ENCODE measurements at places on chromosomes 4 and X. TPM values are rescaled to one million over a fixed set of nuclear protein-coding genes. Genes with fewer than 3 reads are reported as not detected.

- H3K4me1 ChIP-seq: no peaks in the 10 kb centered on the region
- no peaks in the 10 kb centered on the region for H3K36me3 ChIP-seq
- H3K27me3 ChIP-seq: peaks cover 13% of the 10 kb centered on the region
- H3K27ac ChIP-seq: no peak overlapping the region
- no peak overlapping the region for H3K4me3 ChIP-seq
Measured at GRCh38 chr4:57093845-57094831, 16.0 kb downstream of the IGFBP7 start.

GRCh38 chr4:102493794-102494193, 7.4 kb upstream of the NFKB1 start:
- DNase-seq: no peak
- no peaks in the 10 kb centered on the region for H3K4me1 ChIP-seq
- H3K4me3 ChIP-seq: no peak overlapping the region

DNA sequence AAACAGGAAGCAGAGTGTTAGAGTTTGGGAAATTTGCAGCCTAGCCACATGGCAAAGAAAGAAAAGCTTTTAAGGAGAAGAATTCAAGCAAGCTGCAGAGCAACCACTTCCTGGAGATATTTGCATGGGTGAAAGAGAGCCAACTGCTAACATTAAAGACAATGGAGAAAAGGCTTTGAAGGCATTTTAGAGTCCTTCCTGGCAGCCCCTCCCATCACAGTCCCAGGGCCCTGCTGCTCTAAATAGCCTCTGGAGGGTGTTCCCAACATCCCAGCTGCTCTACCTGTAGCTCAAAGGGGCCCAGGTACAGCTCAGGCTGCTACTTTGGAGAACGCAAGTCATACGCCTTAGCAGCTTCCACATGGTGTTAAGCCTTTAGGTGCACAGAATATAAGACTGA, 235.9 kb upstream of the FMR1 start:
- H3K27me3 ChIP-seq: no peaks in the 10 kb centered on the region
- H3K4me1 ChIP-seq: no peaks in the 10 kb centered on the region

GRCh38 chrX:52352551-52352950, 16.3 kb upstream of the XAGE2 start:
- DNase-seq: no peak
- H3K27ac ChIP-seq: no peak overlapping the region
- no peaks in the 10 kb centered on the region for H3K4me1 ChIP-seq

DNA sequence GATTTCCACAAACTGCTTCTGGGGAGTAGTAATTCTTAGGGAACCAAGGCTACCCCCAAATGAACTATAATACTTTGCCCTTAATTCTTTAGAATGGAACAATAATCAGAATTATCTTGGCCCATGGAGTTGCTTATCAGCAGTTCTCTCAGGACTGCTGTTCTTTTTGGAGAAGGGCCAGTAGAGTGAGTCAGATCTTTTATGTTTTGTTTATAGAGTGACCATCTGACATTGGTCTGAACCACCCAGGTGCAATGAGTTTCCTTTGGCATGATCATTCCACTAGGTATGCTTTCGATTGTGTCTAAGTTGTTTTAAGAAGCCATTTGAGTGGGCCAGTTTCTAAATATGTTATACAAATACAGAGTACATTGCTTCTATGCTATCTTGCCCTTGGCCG, 31.8 kb downstream of the PRRG1 start:
- no peaks in the 10 kb centered on the region for H3K4me1 ChIP-seq
- no peaks in the 10 kb centered on the region for H3K36me3 ChIP-seq
- no peak for DNase-seq
- H3K27ac ChIP-seq: no peak overlapping the region
- H3K4me3 ChIP-seq: no peak overlapping the region
- H3K27me3 ChIP-seq: no peaks in the 10 kb centered on the region

GRCh38 chr4:73855406-73855805, 2.3 kb downstream of the PF4V1 start:
- peaks cover 18% of the 10 kb centered on the region for H3K27me3 ChIP-seq
- DNase-seq: no peak
- H3K4me1 ChIP-seq: no peaks in the 10 kb centered on the region
- H3K4me3 ChIP-seq: no peak overlapping the region

DNA sequence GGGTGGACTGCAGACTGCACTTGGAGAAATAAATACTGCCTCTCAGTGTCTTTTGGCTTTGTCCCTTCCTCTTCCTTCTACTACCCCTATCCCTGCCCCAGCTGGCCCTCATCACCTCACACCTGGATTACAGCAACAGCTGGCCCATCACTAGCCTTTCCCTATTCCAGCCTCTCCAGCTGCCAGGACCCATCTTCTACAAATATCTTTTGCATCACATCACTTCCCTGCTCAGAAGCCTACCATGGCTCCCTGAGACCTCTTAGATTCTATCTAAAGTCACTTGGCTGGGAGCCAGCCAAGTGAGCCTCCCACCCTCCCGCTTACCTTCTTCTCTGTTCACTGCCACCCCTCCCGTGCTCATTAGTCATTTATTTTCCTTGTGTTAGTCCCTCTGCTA, 66.8 kb downstream of the TSC22D3 start:
- peaks cover 4% of the 10 kb centered on the region for H3K27me3 ChIP-seq
- H3K4me1 ChIP-seq: peaks cover 30% of the 10 kb centered on the region
- DNase-seq: no peak
- no peak overlapping the region for H3K4me3 ChIP-seq
- no peak overlapping the region for H3K27ac ChIP-seq

DNA sequence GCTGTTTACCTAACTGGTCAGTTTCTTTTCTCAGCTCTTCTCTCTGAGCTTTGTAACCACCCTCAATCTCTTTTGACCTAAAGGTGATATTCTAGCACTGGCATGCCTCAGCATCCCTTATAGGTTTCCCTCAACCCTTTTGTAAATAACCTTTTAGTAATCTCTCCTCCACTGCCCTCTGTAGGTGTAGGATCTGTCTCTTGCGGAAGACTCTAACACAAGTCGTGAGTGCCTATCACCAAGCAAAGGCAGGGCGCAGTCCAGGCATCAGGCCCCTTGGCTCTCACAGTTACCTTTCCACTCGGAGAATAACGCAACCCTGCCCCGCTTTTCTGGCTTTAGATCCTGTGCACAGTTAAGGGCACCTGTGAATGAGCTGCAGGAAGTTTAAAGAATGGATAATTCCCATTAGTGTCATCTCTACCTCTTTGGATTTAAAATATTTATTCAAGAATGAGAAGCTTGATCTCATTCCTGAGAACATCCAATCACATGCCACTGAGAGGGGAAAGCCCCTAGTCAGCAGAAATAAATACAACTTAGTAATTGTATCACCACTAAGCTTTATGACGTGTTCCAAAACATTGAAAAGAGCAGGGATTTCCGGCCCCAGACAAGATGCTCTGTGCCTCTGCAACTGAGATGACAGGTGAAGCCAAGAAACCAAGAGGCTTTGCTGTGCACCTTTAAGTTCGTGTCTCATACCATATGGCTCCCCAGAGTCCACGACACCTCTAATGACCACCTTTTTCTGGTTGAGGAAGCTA, 58.8 kb downstream of the SPINK2 start:
- H3K4me3 ChIP-seq: no peak overlapping the region
- peaks cover 36% of the 10 kb centered on the region for H3K4me1 ChIP-seq
- H3K27me3 ChIP-seq: peaks cover 8% of the 10 kb centered on the region
- no peaks in the 10 kb centered on the region for H3K36me3 ChIP-seq
- H3K27ac ChIP-seq: no peak overlapping the region
- DNase-seq: no peak

DNA sequence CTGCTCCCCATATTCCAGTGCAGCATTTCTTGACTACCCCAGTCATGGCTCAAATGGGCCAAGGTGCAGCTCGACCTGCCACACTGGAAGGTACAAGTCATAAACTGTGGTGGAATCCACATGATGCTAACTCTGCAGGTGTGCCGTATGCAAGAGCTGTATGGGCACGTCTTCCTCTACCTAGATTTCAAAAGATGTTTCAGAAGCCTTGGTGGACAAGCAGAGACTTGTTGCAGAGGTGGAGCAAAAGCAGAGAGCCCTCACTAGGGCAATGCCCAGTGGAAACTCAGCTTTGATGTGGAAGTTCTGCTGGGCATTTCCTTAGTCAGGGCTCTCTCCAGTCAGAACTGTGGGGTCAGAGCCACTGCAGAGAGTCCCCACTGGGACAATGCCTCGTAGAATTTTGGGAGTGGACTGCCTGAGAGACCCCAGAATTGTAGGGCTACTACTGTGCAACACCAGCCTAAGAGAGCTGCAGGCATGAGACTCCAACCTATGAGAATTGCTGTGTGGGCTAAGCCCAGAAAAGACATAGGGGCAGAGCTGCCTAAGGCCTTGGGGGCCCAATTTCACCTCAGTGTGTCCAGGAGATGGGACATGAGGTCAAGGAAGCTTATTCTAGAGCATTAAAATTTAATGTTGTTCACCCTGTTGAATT, 65.7 kb downstream of the BEX3 start:
- H3K36me3 ChIP-seq: no peaks in the 10 kb centered on the region
- H3K27me3 ChIP-seq: peaks cover 5% of the 10 kb centered on the region
- no peaks in the 10 kb centered on the region for H3K4me1 ChIP-seq
- no peak overlapping the region for H3K27ac ChIP-seq
- DNase-seq: no peak

- H3K4me3 ChIP-seq: no peak overlapping the region
- no peaks in the 10 kb centered on the region for H3K4me1 ChIP-seq
- H3K27ac ChIP-seq: no peak overlapping the region
- no peak for DNase-seq
- H3K36me3 ChIP-seq: no peaks in the 10 kb centered on the region
Measured at GRCh38 chr4:100306018-100306417, 115.8 kb upstream of the DDIT4L start.

- H3K36me3 ChIP-seq: no peaks in the 10 kb centered on the region
- H3K27ac ChIP-seq: peak overlapping the region; percentile 40
- DNase-seq: no peak
- peaks cover 50% of the 10 kb centered on the region for H3K27me3 ChIP-seq
- H3K4me1 ChIP-seq: peaks cover 22% of the 10 kb centered on the region
Measured at GRCh38 chr4:133151341-133151690, 2.2 kb downstream of the PCDH10 start.

DNA sequence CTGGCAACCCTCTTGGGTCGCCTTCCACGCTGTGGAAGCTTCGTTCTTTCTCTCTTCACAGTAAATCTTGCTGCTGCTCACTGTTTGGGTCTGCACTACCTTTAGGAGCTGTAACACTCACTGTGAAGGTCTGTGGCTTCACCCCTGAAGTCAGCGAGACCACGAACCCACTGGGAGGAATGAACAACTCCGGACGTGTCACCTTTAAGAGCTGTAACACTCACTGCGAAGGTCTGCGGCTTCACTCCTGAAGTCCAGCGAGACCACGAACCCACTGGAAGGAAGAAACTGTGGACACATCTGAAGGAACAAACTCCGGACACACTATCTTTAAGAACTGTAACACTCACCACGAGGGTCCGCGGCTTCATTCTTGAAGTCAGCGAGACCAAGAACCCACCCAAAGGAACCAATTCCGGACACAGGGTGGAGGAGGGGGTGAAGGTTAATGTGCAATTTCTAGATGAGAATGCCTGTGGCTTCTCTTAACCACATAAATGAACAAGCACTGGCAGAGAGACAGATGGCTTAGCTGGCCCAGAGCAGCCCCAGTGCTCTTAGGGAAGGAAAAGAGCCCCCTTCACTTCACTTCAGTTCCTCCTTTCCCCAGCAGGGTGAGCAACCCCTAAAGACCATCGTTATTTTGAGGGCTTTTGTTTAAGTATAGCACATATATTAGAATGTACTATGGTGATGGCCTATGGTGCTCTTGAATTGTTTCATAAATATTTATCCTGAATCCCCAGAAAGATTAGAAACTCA, 73.0 kb downstream of the LUZP4 start:
- H3K4me1 ChIP-seq: no peaks in the 10 kb centered on the region
- H3K27ac ChIP-seq: no peak overlapping the region
- H3K27me3 ChIP-seq: no peaks in the 10 kb centered on the region
- H3K36me3 ChIP-seq: no peaks in the 10 kb centered on the region

- no peak overlapping the region for H3K27ac ChIP-seq
- H3K27me3 ChIP-seq: no peaks in the 10 kb centered on the region
- H3K4me3 ChIP-seq: no peak overlapping the region
Measured at GRCh38 chr4:163592212-163592611, 97.7 kb downstream of the TMA16 start.

GRCh38 chr4:67700116-67700737, 728 bp downstream of the UBA6 start:
- no peaks in the 10 kb centered on the region for H3K27me3 ChIP-seq
- H3K27ac ChIP-seq: peak overlapping the region; percentile 78
- no peak for DNase-seq
- H3K4me1 ChIP-seq: peaks cover 66% of the 10 kb centered on the region
- peak overlapping the region; percentile 99 for H3K4me3 ChIP-seq
- H3K36me3 ChIP-seq: peaks cover 25% of the 10 kb centered on the region

DNA sequence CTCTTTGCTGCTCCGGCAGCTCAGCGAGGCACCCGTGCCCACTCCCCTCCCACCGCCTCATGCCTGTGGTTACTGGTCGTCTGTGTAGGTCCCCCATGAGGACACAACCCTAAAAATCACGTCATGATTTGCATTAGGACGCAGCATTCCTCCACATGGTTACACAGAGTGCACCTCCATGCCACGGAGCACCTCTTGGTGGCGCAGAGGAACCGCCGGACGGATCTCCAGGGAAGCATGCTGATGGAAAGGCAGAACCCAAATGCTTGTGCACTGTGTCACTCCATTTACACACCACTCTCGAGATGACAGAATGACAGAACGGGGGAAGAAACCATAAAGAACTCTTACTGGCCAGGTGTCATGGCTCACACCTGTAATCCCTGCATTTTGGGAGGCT, 22.4 kb downstream of the FAM53A start:
- no peak for DNase-seq
- no peak overlapping the region for H3K27ac ChIP-seq
- H3K36me3 ChIP-seq: no peaks in the 10 kb centered on the region
- H3K27me3 ChIP-seq: no peaks in the 10 kb centered on the region
- no peak overlapping the region for H3K4me3 ChIP-seq
- H3K4me1 ChIP-seq: no peaks in the 10 kb centered on the region

GRCh38 chrX:71579136-71579989, 1.1 kb downstream of the GCNA start:
- no peak for DNase-seq
- H3K36me3 ChIP-seq: peaks cover 17% of the 10 kb centered on the region
- peak overlapping the region; percentile 63 for H3K27ac ChIP-seq
- H3K4me1 ChIP-seq: no peaks in the 10 kb centered on the region
- no peak overlapping the region for H3K4me3 ChIP-seq
- H3K27me3 ChIP-seq: no peaks in the 10 kb centered on the region

GRCh38 chr4:77710059-77710458, 104.4 kb downstream of the CXCL13 start:
- H3K4me1 ChIP-seq: peaks cover 8% of the 10 kb centered on the region
- peaks cover 2% of the 10 kb centered on the region for H3K27me3 ChIP-seq
- no peak for DNase-seq
- H3K27ac ChIP-seq: no peak overlapping the region
- no peak overlapping the region for H3K4me3 ChIP-seq

The IL3RA gene
- 5.3 TPM for total RNA-seq

The IL2 gene
- total RNA-seq: 595 TPM

The UGT2B10 gene
- total RNA-seq: not detected

The NCAPG gene
- 46.3 TPM for total RNA-seq

The MUC7 gene
- total RNA-seq: not detected

The FGD1 gene
- 0.21 TPM for total RNA-seq

The OCIAD1 gene
- total RNA-seq: 122 TPM

The KLB gene
- not detected for total RNA-seq

The SCFD2 gene
- 39.4 TPM for total RNA-seq

The TASL gene
- 7.0 TPM for total RNA-seq

The STARD8 gene
- total RNA-seq: 2.6 TPM

The GPR143 gene
- total RNA-seq: not detected

The TMPRSS11B gene
- not detected for total RNA-seq

The EDA gene
- total RNA-seq: 1.6 TPM

All from activated T-helper 1 cell treated with anti-CD3 and anti-CD28 coated beads, Interleukin-12 subunit alpha, Interleukin-12 subunit beta, Interleukin-2, Interleukin-4 antibody, amounts not matched to agents 30 ng/mL and 10 ng/mL and 1 ng/mL, durations not matched to agents 14 hours and 24 hours and 36 hours (primary cell).